Activated T-cell treated with anti-CD3 and anti-CD28 coated beads for 48 hours (primary cell): ENCODE measurements at places on chromosomes 7 and 10.
A peak's percentile ranks its signal among the peaks of the same experiment; 100 is the strongest.

- no peak for DNase-seq
Observed at GRCh38 chr7:77800730-77801129, 2.2 kb downstream of the PHTF2 start.

GRCh38 chr7:26704036-26704435 is 160.4 kb downstream of the SKAP2 start:
- DNase-seq: no peak

DNA sequence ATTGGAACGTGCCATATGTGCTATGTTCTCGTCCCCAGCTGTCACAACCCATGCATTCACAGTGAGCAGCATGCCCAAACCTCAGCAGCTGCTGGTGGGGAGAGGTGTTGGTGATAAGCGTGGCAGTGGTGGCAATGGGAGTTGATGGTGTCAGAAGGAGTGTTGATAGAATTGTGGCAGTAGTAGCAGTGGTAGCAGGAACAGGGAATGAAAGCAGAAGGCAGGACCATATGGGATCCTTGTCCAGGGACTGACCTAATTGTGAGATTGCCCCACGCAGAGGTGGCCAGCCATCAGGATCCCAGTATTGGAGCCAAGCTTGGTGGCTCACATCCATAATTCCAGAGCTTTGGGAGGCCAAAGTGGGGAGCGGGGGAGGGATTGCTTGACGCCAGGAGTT is 276.3 kb downstream of the GALNT17 start:
- DNase-seq: no peak

DNA sequence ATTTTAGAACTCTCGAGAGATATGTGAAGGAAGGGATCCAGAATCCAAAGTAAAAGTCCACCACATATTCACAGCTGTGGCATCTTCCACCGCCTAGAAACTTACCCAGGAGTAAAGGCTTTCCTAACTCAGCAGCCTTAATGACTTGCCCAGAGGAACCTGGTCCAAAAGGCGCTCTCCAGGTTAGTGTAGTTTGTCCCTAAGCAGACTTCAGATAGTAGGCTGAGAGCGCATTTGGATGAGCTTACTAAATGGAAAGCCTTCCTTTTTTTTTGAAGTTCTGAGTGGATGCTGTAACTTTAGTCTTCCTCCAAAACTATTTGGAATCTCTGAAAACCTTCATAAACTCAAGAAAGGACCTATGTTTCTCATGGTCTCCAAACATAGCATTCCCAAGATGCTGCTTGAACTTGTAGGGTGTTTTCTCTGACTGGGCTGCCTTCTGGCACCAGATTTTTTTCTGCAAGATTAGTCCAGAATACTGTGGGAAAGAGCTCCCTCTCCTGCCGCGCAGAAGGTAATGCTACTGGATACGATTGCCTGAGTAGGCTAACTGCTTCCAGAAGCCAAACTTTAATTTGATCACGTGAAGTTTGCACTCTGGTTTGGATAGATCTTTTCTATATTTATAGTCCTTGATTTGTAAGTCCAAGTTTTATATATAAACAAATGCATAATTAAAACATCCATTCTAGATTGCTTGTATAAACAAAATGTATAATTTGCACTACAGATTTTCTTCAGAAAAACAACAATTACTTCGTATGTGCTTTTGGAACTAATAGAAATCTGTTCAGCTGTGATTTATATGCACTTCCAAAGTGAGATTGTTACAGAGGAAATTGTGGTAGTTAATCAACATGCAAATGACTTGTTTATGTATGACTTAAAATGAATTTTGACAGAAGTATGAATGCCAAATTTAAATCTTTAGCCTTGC is 19.6 kb upstream of the GPR37 start:
- no peak for DNase-seq

DNA sequence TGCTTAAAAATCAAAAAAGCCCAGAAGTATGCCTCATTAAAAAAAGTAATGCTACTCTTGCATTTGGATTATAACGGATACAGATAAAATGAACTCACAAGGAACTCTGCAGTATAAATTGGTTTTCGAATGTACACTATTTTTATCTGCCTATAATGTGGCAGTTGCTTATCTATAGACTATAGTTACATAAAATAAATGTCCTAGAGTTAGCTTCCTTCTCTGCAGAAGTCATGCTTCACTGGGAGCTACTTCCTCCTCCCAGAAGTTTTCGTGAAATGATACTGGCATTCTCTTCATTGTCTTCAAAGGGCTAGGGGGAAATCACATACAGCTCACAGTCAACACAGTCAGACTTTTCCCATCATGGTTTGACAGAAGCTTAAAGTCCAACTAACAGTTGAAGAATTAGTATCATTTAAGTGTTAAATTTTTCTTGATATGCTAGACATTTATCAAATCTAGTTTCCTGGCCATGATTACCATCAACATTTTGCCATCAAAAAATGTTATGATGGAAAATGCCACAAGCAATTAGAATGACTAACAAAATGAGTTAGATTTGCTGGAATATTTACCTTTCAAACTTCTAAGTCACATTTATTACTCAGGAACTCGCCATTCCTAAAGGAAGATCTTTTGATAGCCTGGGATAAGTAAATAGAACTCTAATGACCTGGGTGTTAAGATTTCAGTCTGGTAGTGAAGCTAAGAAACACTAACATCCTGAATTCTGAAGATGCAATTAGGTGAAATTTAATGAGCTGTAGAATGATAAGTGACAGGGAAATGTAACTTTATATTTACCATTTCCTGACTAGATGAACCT is 87.3 kb upstream of the TRIL start:
- no peak for DNase-seq

- no peak for DNase-seq
Observed at GRCh38 chr10:104479906-104480593, 126.4 kb downstream of the CFAP58 start.

DNA sequence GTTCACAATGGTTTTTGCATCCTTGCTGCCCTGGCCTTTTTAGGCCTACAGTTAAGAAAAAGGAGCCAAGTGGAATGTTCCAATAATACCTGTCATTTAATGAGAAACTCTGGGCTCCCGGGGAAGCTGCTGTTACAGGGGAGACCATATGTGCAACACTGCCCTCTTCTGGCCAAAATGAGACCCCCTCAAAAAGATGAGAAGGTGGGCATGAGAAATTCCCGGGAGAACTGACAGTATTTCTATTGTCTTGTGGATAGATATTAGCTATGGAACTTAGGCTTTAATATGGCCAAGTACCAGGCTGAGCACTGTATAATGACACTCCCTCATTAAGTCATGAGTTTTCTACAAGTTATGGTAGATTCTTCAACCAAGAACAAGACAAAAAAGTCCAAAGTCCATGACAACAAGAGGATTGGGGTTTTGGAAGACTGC is 99.4 kb downstream of the CCDC3 start:
- DNase-seq: peak; percentile 23

DNA sequence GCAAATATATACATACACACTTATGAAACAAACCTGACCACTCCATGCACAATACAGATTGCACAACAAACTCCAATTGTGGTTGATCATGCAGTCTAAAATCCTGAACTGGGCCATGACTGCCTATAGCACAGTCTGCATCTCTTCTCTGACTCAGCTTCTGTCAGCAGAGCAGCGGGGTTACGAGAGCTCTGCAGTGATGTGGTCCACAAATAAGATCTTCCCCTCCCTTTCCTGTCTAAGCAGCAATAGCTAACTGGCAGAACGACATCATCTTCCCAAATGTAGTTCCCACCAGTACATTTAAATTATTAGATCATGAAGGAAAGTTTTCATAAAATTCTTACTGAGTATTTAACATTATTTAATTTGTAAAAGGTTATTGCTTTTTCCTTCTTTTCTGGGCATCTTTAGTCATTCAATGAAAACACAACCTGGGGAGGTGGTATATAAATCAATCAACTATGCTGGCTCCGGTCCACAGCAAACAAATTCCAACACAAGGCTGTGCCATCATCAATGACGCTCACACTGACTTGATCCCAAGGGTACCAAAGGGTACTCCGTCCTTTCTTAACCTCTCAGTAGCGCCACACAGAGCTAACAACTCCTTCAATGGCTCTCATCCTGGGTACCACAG is 17.1 kb downstream of the ARHGAP21 start:
- DNase-seq: peak; percentile 16

GRCh38 chr7:138245682-138246081 is 169.4 kb downstream of the AKR1D1 start:
- no peak for DNase-seq

- DNase-seq: no peak
Observed at GRCh38 chr10:91593834-91594233, 39.0 kb downstream of the PPP1R3C start.

DNA sequence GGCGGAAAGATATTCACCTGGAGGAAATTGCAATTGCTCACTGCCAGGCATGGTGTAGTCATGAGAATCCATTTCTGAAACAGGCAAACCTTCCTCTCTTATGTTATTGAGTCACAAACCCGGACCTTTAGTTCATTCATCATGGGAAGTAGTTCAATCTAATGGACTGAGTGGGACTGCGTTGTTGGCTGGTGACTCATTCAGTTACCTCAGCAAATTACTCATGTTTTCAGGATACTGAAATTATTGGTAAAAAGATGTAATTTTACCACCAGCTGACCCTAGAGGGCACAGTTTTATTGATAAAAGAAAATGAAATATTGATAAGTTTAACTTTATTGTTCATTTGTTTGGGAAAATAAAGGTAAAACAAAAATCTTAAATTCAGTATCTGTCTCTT is 1194.4 kb upstream of the SORCS1 start:
- no peak for DNase-seq

DNA sequence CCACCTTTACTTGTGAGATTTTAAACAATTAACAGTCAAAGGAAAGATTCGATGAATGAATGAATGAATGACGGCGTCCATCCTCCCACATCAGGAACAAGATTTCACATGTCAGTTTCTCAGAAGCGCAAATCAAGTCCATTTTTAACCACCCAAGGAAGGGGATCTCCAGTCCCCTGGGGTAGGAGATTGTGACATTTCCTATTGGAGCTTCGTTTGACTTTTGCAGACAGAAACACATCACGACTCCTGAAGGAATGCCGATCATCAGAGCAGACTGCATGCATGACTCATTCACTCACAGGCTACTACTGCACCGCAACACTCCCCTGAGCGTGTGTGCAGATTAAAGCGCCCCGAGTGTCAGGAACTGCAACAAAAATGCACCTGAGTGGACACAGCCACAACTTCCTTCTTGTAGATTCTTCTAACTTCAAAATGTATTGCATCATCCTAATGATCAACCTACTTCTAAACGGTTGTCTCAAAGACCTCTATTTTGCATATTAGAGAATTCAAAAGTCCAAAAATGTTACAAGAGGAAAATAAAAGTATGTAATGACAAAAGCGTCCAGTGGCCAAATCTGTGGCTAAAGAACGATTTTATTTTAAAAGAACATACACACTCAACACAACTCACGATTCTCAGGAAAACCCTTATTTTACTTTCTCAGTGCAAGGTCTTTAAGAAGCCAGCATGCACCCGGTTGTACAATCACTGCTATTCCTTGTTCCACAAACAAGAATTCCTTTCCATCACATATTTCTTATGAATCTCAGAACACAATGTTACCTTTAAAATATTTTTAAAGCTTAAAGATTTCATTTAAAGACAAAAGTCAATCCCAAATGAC is 172.6 kb downstream of the FAM107B start:
- DNase-seq: no peak

GRCh38 chr7:38451840-38452239 is 178.4 kb upstream of the TARP start:
- DNase-seq: no peak

DNA sequence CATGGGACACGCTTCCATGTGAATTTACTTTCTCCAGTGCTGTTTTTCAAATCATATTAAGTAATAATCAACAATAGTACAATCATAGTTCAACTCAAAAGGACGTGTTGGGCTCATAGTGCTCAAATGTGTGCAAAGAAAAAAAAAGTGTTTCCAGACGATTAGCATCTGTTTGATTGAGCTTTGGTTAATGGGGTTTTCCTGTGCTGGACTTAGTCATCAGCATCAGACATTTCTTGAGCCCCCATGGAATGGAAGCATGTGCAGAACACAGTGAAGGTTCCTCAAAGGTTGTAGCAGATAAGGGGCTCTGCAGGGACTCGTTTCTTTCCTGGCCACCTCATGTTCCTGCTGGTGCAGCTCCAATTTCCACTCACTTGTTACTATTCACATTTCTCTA is 233.9 kb downstream of the PAXIP1 start:
- no peak for DNase-seq

DNA sequence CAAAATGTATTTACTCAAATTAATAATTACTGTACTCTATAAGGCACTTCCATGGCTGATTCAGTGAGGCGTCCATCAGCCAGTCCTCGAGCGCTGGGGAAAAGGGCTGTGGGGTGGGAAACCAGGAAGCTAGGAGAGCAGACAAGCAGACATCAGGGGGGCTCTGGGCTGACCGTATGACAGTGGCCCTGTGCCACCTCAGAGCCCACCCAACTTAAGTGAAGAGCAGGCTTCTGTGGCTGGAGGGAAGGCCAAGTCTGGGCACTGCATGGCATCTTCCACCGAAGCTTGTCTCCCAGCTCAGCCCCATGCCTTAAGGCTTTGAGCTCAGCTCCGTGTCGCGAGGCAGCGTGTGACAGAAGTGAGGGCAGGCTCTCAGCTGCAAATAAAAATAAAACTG is 464.5 kb upstream of the ZMIZ1 start:
- DNase-seq: no peak
